ENCODE measurements at places on chromosomes 7 and 10.
A peak's percentile ranks its signal among the peaks of the same experiment; 100 is the strongest.

- DNase-seq = peak; percentile 78
Measured at GRCh38 chr7:129066290-129067131, 11.6 kb upstream of the TNPO3 start.

DNA sequence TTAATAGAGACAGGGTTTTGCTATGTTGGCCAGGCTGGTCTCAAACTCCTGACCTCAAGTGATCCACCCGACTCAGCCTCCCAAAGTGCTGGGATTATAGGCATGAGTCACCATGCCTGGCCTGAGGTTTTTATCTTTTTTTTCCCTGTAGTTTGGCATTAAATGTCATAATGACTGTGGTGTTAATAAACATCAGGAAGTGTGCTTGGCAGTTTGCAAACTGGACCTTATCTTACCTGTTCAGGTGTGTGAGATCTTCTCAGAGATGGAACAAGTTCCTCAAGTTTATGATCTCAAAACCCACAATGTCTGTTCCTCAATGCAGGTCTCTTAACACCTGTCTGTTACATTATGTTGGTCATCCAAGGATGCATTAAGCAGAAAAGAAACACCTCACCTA lies 80.0 kb downstream of the ARID5B start:
- DNase-seq = no peak

DNA sequence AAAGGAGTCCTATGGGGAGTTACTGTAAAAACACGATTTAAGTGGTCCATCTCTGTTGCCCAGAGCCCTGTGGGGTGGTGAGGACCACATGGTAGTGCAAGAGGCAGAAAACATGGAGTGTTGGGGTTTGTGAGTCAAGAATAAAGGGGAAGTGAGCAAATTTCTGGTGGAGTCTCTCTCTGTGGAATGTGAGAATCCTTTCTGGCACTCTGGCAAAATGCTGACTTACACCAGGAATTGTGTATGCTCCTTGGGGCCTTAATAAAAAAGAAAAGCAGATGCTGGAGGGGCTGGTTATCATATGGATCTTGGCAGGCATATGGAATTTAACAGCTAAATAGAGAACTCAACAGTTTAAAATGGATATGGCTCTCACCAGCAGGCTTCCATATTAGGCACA lies 486.0 kb downstream of the TNS3 start:
- peak; percentile 96 for DNase-seq

DNA sequence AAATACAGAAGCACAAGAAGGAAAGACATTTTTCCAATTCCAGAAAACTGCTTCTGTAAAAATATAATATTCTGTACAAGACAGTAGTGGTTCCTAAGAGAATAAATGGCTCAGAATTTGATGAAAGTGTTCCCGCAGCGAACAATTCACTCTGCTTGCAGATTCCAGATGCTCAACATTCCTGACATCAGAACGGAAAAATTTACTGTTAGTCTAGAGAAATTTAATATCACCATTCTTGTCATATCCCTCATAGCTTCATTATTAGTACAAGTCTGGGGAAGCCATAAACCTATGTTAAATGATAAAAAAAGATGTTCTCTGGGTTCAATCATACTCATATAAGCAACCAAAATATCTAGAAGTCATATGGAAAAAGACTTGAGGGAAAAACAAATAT lies 83.6 kb downstream of the MPP7 start:
- peak; percentile 87 for DNase-seq

GRCh38 chr10:11677480-11677879 lies 64.7 kb upstream of the ECHDC3 start:
- no peak for DNase-seq

DNA sequence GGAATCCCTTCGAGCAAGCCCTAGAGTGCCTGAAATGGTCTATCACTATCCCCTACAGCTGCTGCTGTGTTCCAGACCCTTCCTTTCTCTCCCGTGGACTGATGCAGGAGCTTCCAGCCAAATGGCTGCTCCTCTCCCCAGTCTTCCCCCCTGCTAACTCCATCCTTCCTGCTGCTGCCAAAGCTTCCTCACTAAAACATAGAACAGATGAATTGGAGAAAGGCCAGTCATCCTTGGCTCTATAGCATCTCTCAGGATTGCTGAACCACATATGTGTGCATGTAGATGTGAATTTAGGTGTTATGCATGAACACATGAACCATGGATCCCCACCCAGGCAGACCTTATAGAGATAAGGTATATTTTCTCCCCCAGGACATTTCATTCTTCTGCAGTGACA lies 60.7 kb downstream of the GPR26 start:
- no peak for DNase-seq

- DNase-seq = no peak
Measured at GRCh38 chr10:27169849-27170248, 14.7 kb downstream of the MASTL start.

GRCh38 chr7:37694208-37695094 lies 10.9 kb downstream of the GPR141 start:
- no peak for DNase-seq

GRCh38 chr7:103598326-103598905 lies 152.4 kb upstream of the SLC26A5 start:
- DNase-seq = no peak

DNA sequence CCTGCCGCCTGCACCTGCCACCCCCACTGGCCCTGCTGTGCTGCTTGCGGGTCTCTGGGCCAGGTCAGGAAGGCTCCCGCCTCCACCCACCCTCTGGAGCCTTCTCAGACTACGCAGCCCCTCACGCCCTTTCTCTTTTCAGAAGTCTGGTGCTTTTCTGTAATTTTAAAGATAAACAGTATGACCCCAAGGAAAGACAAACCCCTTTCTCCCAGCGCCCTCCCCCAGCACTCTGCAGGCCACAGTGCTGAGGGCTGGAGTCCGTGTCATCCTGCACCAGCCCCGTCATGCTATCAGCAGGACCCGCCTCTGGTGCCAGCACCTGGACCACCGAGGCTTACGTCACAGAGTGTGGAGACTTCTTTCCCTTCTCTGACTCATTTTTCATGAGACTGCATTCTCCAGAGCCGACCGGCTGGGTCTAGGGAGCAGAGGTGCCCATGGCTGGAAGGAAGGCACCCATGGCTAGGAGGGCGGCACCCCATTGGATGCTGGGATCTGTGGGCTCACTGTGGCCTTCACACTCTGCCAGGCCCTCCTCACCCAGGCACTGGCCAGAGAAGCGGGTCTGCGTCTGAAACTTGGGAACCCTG lies 53.4 kb downstream of the CFAP46 start:
- no peak for DNase-seq

DNA sequence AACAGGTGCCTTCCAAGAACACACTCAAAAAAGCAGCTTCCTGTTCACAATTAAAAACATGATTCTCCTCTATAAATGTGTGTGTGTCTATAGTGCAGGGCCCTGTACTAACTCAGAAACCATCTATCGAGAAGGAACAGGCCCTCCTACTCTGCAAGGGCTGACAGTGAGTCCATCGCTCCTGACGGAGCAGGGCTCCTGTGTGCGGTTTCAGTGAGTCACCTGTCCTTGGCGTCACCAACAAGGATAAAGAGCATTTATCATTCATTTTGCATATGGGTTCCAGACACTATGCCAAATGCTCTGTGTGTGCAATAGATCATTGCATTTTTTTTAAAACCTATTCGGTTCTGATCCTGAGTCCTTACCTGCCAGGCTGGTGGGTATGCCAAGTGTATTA lies 63.7 kb downstream of the TACC2 start:
- DNase-seq = peak; percentile 66

DNA sequence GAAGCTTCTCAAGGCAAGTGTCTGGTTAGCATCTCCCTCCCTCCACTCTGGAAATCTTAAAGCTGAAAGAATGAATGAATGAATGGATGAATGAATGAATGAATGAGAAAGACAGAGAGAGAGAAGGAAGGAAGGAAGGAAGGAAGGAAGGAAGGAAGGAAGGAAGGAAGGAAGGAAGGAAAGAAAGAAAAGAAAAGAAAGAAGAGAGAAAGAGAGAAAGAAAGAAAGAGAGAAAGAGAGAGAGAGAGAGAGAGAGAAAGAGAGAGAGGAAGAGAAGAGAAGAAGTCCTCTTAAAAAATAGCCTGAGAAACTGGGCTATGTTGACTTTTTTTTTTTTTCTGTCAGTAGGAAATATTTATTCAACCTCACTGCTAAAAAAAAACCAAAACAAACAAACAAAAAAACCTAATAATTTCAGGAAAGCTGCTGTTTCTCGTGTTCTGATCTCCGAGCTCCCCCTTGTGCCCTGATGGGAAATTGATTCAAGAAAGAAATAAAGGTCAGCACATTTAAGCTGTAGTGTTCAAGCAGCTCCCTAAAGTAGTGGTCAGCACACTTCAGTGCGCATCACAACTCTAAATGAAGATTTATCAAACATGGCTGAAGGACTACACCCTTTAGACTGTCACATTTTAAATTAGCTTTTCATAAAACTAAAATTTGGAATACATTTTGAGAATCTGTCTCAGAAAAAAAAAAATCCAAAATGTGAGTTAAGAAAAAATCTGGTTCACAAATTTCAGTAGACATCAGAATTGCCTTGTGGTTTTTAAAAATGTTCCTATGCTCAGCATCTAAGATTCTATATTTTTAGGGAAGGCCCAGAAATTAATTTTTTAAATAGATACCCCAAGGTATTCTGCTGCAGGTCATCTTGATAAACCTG lies 154.3 kb downstream of the ELAPOR2 start:
- peak; percentile 25 for DNase-seq

DNA sequence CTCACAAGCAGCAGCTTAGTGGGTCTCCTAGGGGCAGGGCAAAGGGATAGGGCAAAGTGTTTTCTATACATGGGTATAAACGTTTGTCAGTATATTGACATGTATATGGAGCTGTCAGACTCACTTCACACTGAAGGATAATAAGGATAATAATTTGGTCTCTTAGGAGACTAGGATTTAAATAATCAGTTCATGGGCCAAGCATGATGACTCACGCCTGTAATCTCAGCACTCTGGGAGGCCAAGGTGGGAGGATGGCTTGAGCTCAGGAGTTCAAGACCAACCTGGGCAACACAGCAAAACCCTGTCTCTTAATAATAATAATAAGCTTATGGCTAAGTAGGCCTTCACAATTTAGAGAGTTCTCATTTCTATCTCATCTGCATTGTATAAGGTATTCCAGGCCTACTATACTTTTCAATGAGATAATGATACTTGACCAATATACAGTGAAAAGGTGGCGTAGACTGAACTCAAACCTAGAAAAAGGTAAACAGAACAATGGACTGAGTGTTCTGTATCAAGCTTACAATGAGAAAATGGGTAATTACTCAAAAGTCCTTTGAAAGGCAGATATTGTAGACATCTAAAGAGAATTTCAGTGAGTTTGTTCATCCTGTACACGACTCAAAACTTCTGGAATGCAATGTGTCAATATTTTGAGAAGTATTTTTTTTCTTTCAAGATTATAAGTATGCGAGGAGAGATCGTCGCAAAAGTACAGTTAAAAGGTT lies 7.0 kb downstream of the GSAP start:
- peak; percentile 54 for DNase-seq

DNA sequence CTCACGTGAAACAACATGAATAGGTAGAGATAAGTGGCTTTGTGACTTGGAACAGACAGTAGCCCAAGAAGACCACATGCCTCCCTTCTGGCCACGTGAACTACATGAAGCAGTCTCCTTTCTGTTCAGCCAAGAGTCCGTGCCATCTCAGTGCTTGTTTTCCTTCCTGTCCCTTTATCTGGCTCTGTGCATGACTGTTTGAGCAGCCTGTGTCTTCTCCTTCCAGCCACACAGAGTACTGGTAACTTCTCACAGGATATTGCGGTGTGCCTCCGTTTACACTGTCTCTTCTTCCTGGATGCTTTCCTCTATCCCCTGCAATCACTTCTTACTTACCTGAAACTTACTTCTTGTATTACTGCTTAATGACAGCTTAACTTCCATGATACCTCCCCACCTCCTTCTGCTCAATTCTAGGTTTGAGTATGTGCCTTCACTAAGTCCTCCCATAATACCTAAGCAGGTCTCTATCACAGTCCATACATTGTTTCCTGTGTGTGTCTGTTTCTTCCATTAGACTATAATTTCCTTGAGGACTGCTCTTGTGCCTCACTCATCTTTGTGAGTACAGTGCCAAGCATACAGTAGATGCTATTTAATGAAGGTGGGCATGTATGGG lies 748.7 kb downstream of the AUTS2 start:
- no peak for DNase-seq

GRCh38 chr7:157766098-157766497 lies 429.3 kb downstream of the DNAJB6 start:
- no peak for DNase-seq

DNA sequence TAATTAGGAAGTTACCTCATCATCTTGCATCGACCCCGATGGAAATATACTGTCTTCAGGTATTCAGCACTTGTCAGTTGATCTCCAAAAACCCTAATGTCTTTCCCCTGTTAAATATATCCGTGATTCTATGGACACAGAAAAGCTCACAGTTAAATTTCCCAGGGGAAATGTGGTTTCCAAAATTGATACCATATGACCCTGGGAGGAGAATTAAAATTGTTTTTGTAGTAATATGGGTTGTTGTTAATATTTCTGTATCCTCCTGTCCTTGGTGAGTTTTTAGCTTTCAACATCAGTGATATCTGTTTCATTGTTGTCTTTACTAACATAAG lies 132.1 kb downstream of the CELF2 start:
- DNase-seq = peak; percentile 23

GRCh38 chr10:44830022-44830421 lies 81.1 kb upstream of the TMEM72 start:
- DNase-seq = peak; percentile 75

GRCh38 chr7:139133335-139134139 lies 24.0 kb upstream of the ZC3HAV1 start:
- peak; percentile 88 for DNase-seq

- DNase-seq = no peak
Measured at GRCh38 chr7:148148456-148148855, 442.1 kb upstream of the C7orf33 start.

- DNase-seq = no peak
Measured at GRCh38 chr7:138625849-138626230, 75.3 kb downstream of the SVOPL start.

- DNase-seq = peak; percentile 61
Measured at GRCh38 chr7:26202019-26202990, 760 bp downstream of the CBX3 start.

DNA sequence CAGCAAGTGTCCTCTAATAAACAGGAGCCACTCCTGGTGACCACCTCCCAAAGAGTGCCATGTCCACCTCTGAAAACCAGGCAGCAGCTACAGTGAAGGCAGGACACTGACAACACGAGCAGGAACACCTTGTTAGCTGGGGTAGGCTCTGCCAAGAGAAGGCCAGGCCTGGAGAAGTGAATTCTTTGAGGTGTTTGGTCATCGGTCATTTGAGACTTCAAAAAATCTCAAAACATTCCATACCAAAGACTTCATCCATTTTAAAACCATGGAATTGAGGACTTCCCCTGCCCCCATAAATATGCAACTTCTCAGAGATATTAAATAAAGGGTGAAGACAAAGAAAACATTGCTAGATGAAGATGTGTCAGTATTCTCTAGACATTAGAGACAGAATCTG lies 28.4 kb upstream of the OPALIN start:
- DNase-seq = peak; percentile 82
